ENCODE measurements at places on chromosomes 6 and 20.
A peak's percentile ranks its signal among the peaks of the same experiment; 100 is the strongest.

- no peak for DNase-seq
Measured at GRCh38 chr6:149031201-149031858, 284.5 kb downstream of the UST start.

DNA sequence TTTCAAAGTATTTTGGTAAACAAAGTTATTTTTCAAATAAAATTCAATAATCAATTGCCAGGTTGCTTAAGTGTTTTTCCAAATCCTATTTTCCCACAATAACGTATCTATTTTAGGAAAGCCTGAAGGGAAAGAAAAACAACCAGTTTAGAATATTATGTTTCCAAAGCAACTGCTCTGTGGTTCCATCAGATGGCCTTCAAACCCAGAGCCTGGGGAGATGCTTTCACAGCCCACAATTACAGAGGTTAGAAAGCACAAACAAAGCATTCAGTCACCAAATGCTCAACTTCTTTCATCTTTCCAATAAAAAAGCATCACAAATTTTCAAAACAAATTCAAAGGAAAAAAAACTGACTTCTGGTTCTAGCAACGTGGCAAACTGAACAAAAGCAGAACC lies 66.0 kb downstream of the ELOVL5 start:
- DNase-seq, result no peak

DNA sequence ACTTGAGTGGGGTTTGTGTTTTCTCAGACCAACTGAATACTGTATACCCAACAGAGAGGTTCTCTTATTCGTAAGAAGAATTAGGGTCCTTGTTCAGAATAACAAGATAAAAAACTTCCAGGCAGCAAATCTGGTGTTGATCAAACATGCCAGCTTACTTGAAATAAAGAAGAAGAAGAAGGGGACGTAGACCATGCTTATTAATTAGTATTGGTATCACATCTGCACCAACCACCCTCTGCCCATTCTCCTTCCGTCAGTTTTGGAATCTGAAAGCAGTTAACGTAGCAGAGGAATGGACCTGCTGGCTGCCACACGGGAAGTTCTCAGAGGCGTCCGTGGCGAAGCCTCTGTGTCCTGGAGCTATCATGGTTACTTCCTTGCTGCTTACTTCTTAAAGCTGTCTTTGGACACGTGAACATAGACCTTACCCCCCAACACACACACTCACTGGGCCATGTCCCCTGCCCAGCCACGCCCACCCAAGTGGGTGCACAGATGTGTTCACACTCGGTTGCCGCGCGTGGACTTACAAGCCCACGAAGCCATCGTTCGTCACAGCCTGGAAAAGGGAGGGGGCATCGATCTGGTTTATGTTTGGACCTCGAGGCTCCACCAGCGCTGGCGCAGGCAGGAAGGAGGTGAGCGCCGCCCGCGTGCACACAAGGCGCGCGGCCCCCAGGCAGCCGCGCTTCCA lies 4.1 kb upstream of the DLL1 start:
- no peak for DNase-seq

DNA sequence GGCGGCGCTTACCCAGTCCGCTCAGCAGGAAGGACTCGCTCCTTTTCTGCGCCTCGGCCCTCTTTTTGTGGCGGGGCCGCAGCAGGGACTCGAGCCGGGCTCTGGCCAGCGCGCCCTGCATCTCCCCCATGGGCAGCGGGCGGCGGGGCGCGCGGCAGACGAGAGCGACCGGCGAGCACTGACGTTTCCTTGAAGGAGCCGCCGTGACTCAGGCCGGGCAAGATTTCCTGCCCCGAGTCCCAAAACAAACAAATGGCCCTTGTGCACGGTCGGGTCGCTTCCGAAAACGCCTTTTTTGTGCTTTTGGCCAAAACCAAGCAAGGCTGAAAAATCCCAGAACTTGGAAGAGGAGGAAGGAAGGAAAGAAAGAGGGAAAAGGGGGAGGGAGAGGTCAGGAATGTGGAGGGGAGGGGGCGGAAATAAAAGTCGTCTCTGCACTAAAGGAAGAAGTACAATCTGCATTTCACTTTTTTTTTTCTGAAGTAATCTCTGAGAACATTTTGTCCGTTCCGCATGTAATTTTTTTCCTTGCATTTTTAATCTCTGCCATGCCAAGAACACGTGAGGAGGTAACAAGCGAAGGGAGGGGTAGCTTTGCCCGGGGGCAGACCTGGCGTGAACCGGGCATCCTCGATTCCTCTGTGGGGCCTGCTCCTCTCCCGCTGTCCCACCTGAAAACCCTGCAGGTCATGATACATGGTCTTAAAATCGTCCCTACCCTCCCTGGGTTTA lies 123.3 kb upstream of the SLC2A12 start:
- DNase-seq, result no peak

- no peak for DNase-seq
Measured at GRCh38 chr20:50215926-50216325, 25.3 kb downstream of the CEBPB start.

GRCh38 chr6:151999194-151999593 lies 191.7 kb downstream of the ESR1 start:
- no peak for DNase-seq

DNA sequence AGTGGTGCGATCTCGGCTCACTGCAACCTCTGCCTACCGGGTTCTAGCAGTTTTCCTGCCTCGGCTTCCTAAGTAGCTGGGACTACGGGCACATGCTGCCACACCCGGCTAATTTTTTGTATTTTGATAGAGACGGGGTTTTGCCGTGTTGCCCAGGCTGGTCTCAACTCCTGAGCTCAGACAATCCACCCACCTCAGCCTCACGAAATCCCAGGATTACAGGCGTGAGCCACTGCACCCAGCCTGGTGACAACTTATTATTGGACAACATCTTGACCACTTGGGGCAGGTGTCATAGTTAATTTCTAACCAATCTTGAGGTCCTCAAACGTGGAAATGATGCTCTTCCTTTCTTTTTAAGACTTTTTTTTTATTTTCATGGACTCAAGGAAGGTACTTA lies 303.6 kb downstream of the CLIC5 start:
- DNase-seq, result no peak

DNA sequence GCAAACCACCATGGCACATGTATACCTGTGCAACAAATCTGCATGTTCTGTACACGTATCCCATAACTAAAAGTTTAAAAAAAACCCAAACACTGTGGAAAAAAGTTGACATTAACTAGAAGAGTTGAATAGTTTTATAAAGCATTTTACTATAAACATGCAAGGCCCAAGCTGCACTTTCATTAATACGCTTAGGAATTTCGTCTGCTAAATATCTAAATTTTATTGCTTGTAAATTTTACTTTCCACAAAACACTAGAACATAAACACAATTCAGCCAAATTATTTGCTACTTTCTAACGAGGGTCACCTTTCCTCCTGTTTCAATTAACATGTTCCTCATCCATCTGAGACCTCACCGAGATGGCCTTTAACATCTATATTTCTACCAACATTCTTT lies 74.4 kb upstream of the MAN1A1 start:
- no peak for DNase-seq

GRCh38 chr20:32278199-32278643 lies 770 bp downstream of the KIF3B start:
- peak; percentile 70 for DNase-seq

GRCh38 chr6:137363805-137364138 lies 130.4 kb downstream of the OLIG3 start:
- DNase-seq, result no peak

DNA sequence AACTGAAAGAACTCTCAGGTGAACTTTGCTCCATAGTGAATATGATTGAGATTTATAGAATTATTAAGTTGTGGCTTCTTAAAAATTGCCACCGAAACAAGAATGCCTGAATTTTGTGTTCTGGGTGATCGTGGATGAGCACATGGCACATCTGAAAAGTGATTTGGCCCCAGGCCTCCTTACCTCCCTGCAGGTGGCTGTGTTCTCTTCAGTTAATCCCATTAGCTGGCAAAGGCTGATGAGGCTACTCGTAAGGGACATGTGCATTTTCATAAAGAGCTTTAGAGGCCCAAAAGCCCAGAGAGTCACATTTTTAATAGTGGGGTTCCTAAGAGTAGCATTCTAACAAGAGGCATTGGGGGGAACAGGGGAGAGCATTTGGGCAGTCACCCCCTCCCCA lies 22.6 kb downstream of the GNAS start:
- DNase-seq, result no peak

GRCh38 chr20:57717797-57718196 lies 8.0 kb upstream of the PMEPA1 start:
- no peak for DNase-seq

Measured in GM12864 (cell line).